Germinal center (tissue), 1 donor: ENCODE measurements at places on chromosomes 5 and 9.
A peak's percentile ranks its signal among the peaks of the same experiment; 100 is the strongest.

GRCh38 chr9:109315480-109316206, 5.2 kb downstream of the EPB41L4B start:
- no peak for DNase-seq

- no peak for DNase-seq
Observed at GRCh38 chr5:1926071-1926440, 43.3 kb upstream of the IRX4 start.

GRCh38 chr5:141865406-141865805, 12.8 kb downstream of the PCDH1 start:
- no peak for DNase-seq

GRCh38 chr5:92836855-92837755, 743.9 kb downstream of the NR2F1-AS1 start:
- no peak for DNase-seq

DNA sequence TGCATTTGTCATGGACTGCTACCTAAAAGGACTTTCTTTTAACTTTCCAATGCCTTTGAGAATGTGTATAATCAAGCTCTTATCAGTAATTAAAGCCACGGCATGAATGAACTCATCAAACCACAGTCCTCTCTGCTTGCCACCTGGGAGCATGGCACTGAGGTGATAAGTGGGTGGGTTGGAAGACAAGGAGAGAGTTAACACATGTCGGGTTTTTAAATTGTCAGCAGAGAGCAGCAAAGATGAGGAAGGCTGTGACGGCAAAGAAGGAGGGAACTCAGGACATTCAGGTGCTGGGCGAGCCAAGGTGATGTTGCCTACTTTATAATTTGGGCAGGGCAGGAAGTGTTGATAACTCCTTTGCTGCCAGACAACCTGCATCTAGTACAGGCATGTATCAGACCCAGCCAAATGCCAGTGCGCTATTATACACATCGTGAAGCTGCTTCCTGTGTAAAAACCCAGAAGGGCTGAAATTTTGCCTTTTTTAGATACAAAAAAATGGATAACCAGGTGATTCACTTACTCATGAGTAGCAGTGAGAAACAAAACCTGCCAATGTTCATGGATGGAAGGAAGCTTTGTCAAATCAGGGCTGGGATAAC, 269.1 kb downstream of the KIF4B start:
- no peak for DNase-seq

DNA sequence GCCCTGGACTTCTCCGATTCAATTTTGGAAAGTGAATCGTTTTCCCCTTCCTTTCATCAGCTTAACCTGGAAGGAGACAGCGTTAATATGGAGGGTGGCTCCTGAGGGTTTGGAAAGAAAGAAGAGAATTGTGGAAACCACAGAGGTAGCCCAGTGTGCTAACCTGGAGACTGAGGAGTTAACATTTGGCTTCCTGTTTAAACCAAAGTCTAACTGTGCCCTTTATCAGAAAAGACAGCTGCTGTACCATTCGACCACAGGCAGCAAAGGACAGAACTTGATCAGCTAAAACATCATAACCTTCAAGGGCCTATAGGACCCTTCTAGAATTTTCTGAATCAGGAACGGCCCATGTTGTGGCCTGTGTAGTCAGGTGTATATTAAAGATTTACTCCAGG, 735 bp downstream of the IDNK start:
- peak; percentile 10 for DNase-seq

GRCh38 chr5:52255308-52255707, 532.4 kb upstream of the ITGA1 start:
- DNase-seq = no peak

DNA sequence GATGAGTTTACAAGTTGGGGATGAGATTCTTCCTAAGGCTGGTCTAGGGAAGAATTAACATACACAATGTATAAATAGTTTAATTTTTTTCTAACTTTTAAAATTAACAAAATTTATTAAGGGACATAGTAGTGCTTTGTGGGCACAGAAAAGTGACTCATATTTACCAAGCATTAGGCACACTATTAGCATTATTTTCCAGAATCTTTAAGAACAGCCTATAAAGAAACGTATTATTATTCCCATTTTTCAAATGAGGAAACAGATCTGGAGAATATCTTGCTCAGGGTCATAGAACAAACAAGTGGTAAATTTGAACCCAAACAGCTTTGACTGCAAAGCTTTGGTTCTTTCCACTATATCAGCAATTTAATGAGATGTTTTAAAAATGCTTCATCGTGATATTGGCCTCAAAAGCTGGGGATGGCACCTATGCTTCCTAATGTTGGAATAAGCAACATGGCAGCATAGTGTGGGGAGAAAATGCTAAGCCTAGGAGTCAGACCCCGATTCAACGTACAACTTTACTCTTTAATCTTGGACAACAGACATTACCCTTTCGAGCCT, 55.9 kb downstream of the ABCA1 start:
- DNase-seq = no peak

DNA sequence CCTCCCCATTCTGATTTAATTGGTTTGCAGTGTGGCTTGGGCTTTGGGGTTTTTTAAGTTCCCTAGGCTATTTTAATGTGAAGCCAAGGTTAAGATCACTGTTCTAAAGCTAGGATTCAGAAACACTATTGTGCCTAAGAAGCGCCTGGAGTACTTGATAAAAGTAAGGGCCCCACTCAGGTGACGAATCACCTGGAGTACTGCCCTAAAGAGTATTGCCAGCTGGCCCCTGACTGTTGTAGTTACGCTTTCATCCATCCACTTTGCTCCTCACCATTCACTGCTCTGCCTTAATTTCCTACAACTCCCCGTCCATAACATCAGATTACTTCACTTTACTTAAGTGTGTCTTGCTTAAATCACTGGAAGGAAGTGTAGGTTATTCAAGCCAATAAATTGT, 119.3 kb downstream of the CD180 start:
- no peak for DNase-seq

DNA sequence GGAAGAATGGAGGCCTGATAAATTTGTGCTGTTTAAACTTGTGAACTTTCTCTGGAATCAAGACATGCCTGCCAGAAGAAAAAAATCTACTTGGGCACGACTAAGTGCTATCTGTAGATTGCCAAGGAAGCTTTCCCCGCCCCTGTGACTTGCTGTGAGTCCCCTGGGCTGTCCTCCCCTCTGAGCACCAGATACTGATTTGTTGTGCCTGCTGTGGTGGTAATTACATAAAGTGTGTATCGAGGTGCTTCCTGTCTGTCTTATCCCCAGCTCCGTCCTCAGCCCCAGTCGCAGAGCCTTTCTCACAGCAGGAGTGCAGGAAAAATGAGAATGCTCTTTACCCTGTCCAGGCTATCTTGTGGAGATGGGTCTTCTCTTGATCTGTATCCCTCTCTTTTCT, 53.9 kb downstream of the TRIO start:
- no peak for DNase-seq

DNA sequence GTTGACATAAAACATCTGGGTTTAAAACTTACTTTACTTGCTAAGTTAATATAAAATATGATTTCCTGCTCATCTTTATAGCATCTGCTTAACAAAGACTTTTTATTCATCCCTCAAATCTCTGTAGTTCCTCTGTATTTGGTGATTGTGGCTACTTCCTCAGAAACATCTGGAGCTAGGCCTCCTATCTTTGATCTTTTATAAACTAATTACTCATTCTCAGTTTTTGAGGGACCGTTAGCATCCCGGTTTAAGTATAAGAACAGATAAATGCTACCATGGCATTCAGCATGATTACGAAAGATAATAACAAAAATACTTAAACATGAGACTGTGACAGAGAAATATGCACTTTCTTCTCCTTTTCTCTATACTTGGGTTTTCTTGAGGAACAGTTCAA, 85.3 kb downstream of the SLC38A9 start:
- no peak for DNase-seq

DNA sequence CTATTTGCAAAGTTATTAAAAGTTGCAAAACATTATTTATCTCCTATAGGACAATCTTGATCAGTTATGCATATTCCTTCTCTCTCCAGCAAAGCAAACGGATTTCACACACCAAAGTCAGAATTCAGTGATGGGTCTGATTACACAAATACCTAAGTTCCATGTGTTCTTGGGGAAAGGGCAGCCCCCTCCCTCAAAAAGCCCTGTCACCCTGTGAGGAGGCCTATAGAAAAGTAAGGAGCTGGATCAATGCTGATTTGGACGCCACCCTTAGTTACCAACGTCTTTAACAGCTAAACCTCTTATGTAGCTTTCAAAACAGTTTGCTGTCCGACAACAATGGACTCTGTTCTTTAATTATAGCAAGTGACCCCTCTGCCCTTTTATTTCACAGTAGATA, 6.4 kb downstream of the ZNF608 start:
- no peak for DNase-seq

- DNase-seq = no peak
Observed at GRCh38 chr9:19442240-19442639, 33.4 kb downstream of the ACER2 start.

DNA sequence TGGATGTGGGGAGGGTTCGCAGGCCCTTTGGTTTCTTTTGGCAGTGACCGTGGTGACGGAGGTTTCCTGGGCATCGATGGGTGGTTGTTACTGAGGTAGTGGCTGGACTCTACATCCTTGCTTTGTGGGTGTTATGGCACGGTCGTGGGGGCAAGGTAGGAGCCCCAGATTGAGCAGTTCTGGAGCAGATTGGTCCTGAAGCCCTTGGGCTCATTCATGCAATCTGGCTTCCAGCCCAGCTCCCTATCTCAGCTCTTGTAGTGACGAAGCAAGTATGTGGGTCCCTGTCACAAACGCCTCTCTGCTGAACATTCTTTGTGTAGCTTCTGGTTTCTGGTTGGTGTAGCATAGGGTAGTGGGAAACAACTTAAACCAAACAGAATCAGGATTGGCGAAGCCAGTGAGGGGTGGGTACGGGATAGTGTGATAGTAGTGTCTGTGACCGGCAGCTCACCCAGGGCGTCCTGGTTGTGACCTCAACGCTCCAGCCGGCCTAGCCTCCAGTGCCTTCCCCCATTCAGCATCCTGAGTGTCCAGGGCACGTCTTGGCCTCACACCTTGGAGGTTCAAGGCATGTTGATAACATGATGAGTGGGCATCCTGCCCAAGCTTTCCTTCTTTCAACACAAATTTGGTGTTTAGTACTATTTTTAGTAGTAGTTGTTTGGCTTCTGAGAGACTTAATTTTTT, 2.9 kb downstream of the NDUFS6 start:
- no peak for DNase-seq

DNA sequence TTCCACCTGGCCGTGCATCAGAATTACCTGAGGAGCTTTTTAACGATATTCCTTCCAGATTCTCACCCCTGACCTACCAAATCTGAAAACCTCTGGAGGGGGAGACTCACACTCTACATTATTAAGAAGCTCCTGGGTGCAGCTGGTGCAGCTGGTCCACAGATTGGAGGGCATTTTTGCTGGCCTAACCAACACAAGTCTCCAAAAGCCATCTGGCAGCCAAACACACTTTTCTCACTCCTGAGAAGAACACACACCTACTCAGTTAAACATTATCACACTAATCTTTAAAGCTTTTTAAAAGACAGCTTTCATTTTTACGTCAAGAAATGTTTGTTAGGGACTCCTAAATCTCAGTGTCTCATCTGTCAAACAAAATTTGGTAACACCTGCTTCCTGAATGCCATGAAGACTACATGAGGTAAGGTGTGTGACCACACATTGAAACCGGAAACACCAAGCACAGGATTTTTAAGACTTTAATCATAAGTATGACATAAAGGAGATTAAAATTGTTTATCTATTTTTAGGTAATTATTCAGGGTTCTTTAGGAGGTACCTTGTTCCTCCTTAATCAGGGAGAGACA, 14.2 kb upstream of the PTPN3 start:
- DNase-seq = no peak

DNA sequence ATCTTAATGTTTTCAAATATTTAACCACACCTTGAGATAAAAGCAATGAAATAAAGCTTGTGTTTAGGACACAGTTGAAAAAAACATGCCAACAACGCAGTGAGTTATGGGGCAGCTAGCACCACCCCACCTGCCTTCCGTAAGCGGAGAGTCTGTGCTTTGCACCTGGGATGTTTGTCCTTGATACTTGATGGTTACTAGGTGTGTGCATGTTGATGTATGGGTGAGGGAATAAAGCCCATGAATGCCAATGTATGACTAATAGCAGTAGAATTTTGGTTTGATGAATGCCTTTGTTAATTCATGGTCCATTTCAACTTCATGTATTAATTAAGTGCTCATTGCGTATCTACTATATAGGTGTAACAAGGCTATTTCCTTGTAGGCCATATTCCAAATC, 74.0 kb downstream of the PCSK5 start:
- DNase-seq = no peak

DNA sequence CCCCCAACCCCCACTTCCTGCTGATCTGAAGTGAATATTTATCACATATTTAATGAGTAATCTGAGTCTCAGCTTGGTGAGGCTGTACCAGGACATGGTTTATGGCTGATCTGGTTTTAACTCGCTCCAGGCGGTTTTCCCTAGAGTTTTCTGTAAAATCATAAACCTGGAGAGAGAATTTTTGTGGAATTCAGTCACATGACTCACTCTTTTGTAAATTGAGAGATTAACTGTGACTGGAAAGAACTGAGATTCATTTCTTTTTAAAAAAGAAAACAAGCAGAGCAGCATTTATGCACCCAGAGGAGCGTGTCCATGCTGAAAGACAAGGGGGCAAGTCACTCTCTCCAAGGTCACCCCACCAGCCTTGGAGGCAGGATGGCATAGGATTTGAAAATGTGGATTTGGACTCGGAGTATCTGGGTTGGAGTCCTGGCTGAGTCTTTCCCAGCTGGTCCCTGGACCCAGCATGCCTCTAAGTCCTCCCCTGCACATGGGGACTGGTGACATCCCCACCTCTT, 81.8 kb downstream of the ZNF618 start:
- no peak for DNase-seq

GRCh38 chr9:10015755-10016154, 597.0 kb downstream of the PTPRD start:
- DNase-seq = no peak

- no peak for DNase-seq
Observed at GRCh38 chr5:122547669-122548068, 227.2 kb upstream of the SNX2 start.

- DNase-seq = no peak
Observed at GRCh38 chr9:136662326-136662655, 425 bp upstream of the EGFL7 start.

GRCh38 chr9:136543830-136544547, 1.9 kb downstream of the NOTCH1 start:
- DNase-seq = no peak

- no peak for DNase-seq
Observed at GRCh38 chr5:88685591-88686541, 197.1 kb downstream of the MEF2C start.
